ENCODE measurements at places on chromosomes 7 and 10.

DNA sequence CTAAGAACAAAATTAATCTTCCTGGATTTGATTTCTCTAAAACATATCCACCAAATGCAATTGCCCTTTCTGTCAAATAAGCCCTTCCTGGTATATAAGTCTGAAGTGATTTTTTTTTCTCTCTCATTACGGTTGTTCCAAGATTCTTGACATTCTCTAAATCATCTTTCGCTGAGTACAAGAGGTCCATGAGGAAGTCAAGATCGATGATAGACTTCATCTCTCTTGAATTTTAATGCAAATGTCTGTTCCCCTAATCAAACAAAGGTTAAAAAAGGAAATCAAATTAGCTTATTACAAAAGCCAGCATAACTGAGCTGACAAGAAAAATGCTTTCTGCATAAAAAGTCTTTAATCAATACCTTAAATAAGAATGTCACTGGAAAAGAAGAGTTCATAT, 77.4 kb upstream of the ITGB1 start:
- DNase-seq: no peak

DNA sequence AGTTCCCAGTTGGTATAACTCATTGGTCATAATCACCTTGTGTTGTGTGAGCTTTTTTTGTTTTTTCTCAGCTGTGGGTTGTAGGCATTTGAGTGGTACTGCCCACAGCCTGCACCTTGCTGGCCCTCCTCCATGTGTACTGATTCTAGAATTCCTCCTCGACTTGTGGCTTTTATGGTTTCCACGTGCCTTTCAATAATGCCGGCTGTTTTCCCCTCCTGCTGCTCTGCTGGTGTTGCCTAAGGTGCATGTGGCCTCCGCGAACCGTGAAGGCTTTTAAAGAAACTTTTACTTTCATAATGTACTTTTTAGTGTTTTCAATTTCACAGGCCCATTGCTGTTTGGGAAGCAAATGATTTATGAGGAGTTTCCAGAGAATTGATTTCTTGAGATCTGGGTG, 518.0 kb downstream of the REEP3 start:
- no peak for DNase-seq

- DNase-seq: no peak
Measured at GRCh38 chr7:157964521-157964920, 623.1 kb downstream of the PTPRN2 start.

DNA sequence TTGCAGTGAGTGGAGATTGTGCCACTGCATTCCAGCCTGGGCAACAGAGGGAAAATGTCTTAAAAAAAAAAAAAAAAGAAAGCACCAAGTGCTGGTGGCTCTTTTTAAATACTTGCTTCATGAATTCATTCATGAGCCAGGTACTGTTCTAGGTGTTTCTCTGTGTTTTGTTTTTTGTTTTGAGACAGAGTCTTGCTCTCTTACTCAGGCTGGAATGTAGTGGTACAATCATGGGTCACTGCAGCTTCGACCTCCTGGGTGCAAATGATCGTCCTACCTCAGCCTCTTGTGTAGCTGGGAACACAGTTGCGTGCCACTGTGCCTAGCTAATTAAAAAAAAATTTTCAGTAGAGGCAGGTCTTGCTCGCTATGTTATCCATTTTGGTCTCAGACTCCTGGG, 5.3 kb downstream of the STOX1 start:
- no peak for DNase-seq

DNA sequence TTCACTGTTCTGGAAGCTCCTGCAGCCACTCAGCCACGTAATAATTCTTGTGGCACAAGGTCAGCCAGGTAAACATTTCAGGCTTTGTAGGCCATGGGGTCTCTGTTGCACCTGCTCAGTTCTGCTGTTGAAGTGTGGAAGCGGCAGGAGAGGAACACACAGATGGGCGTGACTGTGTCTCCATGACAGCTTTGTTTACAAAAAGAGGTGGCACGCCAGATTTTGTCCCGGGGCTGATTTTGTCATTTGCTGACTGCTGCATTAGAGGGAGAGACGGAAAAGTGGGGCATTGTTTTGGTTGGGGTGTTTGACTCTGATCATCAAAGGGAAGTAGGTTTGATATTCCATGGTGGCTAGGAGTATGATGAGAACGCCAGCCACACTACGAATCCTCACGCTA, 103.1 kb downstream of the PRKAG2 start:
- no peak for DNase-seq

GRCh38 chr10:11893749-11894278, 70.7 kb downstream of the PROSER2 start:
- no peak for DNase-seq

- DNase-seq: no peak
Measured at GRCh38 chr7:13989949-13990305, 461 bp upstream of the ETV1 start.

DNA sequence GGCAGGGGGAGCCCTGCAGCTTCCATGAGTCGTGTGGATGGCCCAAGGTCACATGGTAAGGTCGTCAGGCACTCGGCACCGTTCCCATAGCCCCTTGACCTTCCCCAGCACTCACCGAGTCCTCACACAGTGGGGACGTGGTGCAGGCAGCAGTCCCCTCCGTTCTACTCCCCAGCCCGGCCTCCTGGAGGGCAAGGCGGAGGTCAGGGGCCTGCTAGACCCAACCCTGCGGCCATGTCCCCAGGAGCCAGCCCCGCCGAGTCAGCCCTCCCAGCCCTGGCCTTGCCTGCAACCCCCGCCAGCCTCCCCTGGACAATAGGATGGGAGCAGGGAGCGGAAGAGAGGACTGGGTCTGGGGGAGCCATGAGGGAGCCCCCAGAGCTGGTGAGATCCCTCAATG, 65.2 kb downstream of the ELFN1 start:
- DNase-seq: no peak

DNA sequence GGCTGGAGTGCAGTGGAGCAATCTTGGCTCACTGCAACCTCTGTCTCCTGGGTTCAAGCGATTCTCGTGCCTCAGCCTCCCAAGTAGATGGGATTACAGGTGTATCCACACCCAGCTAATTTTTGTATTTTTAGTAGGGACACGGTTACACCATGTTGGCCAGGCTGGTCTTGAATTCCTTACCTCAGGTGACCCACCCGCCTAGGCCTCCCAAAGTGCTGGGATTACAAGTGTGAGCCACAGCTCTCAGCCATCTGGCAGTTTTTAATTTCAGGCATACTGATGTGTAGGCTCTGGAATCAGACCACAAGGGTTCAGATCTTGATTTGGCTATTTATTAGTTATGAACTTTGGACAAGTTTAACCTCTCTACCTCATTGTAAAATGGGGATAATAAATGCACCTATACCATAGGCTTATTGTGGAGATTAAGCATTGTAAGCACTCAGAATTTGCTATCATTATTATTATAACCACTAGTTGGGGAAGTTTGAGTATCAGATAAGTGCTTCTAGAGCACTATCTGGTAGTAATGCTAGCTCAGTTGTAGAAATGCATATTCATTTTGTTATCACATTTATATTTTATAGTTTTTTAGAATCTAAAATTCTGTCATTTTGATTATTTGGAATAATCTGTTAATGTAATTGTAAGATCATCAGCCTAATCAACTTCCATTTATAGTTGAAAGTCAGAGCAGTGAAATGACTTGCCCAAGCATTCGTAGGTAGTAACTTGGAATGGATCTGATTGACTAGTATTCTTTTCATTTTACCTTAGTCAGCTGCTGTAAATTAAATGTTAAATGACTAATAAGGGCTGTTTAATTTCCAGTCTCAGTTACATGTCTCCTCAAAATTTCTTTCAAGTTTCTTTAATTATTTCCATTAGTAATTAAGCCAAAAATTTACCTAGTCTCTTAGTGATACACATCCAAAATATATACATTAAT, 22.5 kb downstream of the KMT2E start:
- DNase-seq: no peak

- peak; percentile 56 for DNase-seq
Measured at GRCh38 chr7:14900051-14900450, 2.5 kb downstream of the DGKB start.

GRCh38 chr10:70293169-70293843, 9.5 kb upstream of the NPFFR1 start:
- no peak for DNase-seq

GRCh38 chr10:102408728-102409603, 9.6 kb downstream of the PSD start:
- DNase-seq: no peak

DNA sequence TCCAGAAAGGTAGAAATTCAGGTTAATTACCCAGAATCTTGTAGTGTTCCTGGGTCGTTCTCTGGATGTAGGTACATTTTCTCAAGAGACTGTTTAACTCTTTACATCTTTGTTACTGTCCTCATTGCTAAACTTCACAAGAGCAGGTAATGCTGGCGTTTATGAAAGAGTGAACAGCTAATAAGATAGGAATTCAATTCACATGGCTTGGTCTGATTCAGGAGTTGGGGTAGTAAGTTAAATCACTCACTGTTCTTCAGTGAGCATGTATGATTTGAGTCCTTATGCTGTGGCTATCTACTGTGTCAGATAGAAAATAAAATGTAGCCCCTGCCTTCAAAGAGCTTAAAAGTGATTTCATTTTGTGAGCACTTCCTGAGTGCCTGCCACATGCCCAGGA, 480.0 kb downstream of the LRMDA start:
- no peak for DNase-seq

DNA sequence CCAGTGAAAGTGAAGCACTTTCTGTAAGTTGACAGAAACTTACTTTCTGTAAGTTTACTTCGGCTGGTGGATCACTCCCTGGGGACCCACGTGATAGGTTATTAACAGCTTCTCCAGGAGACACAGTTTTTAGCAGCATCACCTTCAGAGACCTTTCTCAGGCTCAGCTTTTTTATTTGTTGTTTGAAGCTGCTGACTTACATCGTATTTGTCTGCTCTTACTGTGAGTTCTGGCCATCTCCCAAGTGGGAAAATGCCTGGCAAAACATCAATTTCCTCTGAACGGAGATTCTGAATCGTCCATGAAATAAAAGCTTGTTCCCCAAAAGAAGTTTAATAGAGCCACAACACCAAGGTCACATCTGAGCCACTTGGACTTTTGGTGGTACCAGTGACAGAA, 178.7 kb upstream of the PODXL start:
- DNase-seq: no peak

- peak; percentile 29 for DNase-seq
Measured at GRCh38 chr7:116148626-116149025, 61.7 kb upstream of the TES start.

GRCh38 chr10:66552331-66552730, 373.5 kb upstream of the LRRTM3 start:
- DNase-seq: no peak

- DNase-seq: no peak
Measured at GRCh38 chr7:11642276-11642675, 189.7 kb downstream of the THSD7A start.

DNA sequence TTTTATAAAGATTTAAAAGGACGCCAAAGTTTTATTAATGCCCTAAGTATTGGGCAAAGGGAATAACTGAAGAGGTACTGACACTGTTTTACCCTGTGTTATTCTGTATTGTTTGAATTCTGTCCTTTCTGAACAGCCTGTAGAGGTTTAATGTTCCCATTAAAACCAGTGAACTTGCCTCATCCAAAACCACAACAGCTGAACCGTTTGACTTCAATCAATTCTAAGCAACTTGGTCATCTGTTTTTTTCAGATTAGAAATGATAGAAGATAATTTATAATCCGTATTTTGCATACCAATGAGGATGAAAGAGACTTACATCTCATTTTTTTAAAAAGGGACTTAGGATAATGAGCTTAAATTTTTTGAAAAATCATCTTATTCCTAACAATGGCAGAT, 40.4 kb downstream of the HACD1 start:
- DNase-seq: no peak
